ENCODE measurements at places on chromosomes 7 and 10.

DNA sequence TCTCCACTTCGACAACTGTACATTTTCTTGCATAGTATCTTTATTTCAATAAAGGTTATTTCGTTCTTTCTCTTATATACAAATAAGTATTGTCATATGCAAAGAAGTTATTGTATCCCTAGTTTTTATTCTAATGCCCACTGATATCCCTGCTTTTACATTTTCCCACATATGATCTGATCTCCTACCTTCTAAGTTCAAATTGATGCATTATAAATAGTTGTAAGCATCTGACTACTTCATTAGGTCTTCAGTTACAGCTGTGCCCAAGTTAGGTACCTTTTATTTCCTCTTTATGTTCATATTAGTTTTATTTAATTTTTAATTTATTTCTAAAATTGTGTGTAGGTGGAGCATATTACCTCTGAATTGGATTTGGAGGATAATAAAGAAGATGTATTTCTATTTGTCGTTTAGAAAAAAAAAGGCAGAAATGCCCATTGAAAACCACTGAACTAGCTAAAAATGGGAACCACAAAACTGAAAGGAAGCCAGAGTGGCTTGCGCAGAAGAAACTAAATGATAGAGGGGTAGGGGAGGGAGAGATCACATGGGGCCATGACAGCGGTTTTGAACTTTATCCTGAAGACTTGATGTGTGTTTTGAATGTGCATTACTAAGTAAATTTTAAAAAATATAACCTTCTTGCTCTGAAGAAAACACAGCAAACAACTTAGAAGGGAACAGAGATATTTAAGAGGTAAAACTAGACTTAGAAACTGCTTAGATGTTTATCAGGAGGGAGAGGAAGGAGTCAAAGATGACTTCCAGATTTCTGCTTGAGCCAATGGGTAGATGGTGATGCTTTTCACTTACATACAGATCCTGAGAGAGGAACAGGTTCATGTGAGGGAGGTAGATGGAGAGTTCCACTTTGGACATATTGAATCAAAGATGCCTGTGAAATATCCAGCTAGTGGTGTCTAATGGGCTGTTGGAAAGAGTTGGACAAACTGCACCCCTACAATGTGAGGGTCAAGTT is 9.3 kb upstream of the ZC3HAV1L start:
- DNase-seq = no peak

GRCh38 chr7:122269241-122269640 is 35.3 kb downstream of the FEZF1 start:
- DNase-seq = no peak

GRCh38 chr7:74070619-74070921 is 13.0 kb upstream of the LIMK1 start:
- no peak for DNase-seq

DNA sequence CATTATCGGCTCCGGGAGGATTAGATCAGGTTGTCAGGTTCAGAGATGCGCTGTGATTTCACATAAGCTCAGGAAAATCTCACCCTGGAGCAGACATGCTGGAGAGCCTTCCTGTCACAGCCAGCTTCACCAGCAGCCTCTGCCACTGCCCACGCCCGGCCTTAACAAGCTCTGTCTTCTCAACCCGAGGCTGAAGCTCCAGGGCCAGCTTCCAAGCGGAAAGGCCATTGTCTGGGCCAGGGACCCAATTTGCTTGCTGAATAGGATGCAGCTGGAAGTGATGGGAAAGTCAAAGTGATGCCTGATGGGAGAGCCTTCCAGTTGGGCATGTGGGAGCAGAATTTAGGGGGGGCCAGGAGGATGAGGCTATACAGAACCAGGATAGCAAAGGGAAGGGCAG is 36.3 kb downstream of the C10orf105 start:
- DNase-seq = no peak

GRCh38 chr10:70125918-70126552 is 6.6 kb downstream of the AIFM2 start:
- DNase-seq = no peak

DNA sequence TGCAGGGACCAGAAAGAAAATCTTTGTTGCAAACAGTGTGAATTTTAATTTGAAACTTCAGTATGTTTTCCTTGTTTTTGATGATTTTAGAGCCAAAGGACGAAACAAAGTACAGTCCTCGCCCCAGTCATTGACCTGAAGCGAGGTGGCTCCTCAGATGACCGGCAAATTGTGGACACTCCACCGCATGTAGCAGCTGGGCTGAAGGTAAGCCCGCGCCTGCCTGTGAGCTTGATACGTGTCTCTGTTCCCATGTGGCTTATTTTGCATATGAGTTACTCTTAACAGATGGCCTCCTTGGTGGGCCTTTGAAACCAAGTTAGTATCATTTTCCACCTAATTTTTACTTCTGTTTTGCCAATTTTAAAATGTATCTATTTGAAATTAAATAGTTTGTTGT is 12.3 kb downstream of the RBM17 start:
- DNase-seq = no peak

GRCh38 chr10:132363921-132364593 is 32.1 kb downstream of the LRRC27 start:
- DNase-seq = no peak

- DNase-seq = no peak
These were observed 18.9 kb downstream of the PODXL start for GRCh38 chr7:131537571-131537978.

DNA sequence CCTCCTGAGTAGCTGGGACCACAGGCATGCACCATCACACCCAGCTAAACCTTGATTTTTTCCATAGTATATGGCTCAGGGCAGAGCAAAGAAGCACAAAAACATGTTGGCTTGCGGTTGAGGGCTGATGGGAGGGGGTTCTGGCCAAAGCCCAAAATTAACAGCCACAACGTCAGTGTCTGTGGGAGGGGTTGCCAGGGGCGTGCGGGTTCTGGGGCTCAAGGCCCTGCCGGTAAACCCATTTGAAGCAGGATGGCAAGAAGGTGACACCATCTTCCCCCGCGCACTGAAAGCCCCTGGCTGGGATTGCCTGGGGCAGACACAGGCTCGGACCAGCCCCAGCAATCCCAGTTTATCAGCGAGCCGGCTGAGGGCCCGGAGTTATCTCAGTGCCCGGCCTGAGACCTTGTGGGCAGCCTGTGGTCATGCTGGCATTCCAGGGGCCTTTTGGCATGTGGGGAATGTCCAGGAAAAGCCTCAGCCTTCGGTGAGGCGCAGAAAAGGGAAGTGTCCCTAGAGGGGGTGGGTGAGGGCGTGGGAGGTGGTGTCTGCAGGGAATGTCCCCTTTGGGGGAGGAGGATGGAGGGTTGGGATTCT is 167.7 kb upstream of the TNRC18 start:
- DNase-seq = no peak

- no peak for DNase-seq
These were observed 609 bp downstream of the KLRG2 start for GRCh38 chr7:139482662-139483466.

GRCh38 chr10:15141136-15142054 is 27.1 kb downstream of the NMT2 start:
- DNase-seq = no peak

DNA sequence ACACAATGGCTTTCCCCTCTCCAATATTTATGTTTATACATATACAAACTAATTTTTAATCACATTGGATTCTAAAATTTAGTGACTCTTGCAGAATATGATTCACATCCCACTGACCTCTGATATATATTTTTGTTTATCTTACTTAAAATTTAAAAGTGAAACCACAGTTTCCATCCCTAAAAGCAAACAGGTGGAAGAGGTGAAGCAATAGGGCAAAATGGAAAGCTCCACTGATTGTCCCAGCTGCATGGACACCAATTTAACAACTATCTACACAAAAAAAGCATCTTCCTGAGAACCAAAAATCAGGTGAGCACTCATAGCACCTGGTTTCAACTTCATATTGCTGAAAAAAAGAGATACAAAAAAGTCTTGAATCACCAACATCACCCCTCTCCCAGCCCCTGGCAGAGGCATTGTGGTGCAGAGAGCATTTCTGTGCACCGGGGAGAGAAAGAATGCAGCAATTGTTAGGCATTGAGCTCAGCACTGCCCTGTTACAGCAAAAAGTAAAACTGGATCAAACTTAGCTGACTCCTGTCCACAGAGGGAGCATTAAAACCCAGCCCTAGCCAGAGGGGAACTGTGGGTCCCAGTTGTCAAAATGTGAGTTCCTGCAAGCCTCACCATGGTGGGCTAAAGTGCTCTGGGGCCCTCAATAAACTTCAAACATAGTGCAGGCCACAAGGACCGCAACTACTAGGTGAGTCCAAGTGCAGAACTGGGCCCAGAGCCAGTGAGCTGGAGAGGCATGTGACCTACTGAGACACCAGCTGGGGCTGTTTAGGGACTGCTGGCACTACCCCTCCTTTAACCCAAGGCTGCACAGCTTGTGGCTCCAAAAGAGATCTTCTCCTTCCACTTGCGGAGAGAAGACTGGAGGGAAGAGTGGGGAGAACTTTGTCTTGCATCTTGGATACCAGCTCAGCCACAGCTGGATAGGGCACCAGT is 92.1 kb downstream of the SIRT1 start:
- no peak for DNase-seq

GRCh38 chr7:17408245-17408903 is 109.9 kb downstream of the AHR start:
- no peak for DNase-seq

DNA sequence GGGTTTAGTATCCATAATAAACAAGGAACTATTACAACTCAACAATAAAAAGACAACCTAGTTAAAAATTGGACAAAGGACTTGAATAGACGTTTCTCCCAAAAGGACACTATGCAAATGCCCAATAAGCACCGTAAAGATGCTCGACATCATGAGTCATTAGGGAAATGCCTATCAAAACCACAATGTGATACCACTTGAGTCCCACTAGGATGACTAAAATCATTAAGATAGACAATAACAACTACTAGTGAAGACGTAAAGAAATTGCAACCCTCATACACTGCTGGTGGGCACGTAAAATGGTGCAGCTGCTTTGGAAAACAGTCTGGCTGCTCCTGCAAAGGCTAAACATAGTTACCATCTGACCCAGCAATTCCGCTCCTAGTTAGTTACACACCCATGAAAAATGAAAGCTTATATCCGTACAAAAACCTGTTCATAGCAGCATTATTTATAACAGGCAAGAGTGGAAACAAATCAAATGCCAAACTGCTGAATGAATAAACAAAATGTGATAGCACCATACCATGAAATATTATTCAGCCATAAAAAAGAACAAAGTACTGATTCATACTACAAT is 17.3 kb downstream of the CCDC3 start:
- DNase-seq = no peak

DNA sequence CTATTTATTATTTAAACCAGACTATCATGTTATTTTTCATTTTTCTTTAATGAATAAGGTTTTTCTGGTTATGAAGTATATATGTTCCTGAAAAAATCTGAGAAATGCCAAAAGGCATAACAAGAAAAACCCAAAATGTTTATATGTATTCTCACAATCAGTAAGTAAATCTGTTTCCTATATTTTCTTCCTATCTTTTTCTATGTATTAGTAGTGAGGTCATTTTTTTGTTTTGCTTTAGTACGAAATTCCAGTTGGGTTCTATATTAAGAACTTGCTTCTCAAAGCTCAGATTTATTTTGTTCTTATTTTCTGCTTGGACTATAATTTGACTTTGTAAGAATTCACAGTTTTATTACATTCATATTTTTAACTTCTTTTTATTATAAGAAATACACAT is 287.5 kb upstream of the NFE2L3 start:
- DNase-seq = no peak

GRCh38 chr7:85711894-85712293 is 525.0 kb upstream of the SEMA3D start:
- DNase-seq = no peak

- no peak for DNase-seq
These were observed 34.1 kb downstream of the DNAJB9 start for GRCh38 chr7:108603656-108604306.

DNA sequence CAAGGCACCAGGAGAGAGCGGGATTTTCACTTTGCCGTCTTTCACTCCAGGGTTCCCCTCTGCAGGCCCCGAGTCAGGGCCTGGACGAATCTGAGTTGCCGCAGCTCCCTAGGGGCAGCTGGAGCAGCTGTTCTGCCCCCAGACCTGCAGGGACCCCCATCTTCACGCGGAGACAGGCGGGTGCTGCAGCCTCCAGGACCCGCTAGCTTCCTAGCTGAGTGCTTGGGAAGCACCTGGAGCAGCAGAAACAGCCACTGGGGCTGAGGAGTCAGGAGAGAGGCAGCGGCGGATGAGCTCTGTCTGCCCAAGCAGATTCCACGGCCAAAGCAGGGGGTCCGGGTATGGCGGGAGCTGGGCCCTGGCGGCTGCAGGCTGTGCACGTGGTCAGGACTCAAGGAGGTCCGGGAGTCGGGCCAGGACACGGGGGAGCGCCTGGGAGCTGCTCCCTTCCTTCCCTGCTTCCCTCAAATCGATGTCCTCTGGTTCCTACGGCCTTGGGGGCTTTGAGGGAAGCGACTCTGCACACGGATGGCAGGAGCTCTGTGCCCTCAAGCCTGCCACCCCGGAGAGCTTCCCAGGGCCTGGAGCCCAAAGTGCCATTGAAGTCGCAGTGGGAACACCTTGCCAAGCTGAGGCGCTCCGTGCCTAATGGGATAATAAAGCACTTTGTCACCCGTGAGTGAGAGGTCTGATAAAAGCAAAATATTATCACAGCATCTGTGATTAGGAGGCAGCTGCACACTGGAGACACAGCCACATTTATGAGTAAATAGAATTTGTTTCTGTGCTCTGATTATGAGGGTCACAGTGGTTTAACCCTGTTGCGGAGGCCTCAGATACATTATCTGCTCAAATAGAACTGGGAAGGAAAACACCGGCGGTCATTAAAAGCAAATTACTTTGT is 17.2 kb downstream of the MNX1 start:
- DNase-seq = no peak

- no peak for DNase-seq
These were observed 206.8 kb upstream of the MTPN start for GRCh38 chr7:136183981-136184380.

- DNase-seq = no peak
These were observed 105.2 kb downstream of the NEURL1 start for GRCh38 chr10:103598654-103599115.

- DNase-seq = no peak
These were observed 101.6 kb downstream of the NPSR1 start for GRCh38 chr7:34759477-34760125.

DNA sequence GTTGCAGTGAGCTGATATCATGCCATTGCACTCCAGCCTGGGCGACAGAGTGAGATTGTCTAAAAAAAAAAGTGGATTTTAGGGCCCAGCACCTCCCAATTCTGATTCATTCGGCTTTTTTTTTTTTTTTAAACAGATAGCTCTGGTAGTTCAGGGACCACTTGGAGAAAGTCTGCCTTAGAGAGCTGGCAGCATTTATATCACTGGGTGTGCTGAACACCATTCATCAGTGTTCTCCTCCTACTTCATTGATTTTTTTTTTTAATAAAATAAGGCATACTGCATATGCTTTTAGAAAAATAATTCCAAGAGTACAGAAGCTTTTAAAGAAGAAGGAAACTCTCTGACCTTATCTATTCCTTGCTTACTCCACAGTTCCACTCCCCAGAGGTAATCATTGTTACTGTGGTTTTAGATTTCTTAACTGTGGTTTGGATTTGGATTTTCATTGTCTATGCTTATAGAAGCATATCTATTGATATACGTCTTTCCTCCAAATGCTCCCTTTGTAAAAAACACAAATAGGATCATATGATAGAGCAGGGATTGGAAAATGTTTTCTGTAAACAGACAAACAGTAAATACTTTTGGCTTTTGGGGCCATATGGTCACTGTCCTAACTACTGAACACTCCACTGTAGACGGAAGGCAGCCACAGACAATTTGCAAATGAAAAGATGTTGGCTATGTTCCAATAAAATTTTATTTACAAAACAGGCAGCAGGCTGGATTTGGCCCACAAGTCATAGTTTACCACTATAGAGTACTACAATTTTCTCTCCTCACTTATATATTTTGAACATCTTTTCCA is 21.1 kb upstream of the SAR1A start:
- no peak for DNase-seq

Measured in stimulated activated CD8-positive, alpha-beta memory T cell treated with anti-CD3 and anti-CD28 coated beads, Interleukin-15, amount 100 ng/mL, for 4 hours (primary cell).